ENCODE measurements at places on chromosomes 12 and 14.

GRCh38 chr14:87971010-87971409 lies 22.0 kb downstream of the GALC start:
- DNase-seq, result no peak

GRCh38 chr12:26692407-26692806 lies 140.6 kb downstream of the ITPR2 start:
- DNase-seq, result no peak

DNA sequence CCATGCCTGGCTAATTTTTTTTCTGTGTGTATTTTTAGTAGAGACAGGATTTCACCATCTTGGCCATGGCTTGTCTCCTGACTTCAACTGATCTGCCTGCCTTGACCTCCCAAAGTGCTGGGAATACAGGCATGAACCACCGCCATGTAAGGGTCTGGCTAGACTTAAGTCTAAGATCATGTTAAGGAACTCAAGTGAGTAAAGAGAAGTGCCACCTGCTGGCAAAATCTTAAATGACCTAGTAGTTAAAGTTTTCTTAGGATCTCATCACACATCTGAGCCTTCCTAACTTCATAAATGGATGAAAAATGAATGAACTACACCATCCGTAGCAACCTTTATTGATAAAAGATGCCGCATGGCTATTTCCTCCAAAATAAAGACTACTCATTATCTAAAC lies 1.7 kb upstream of the C12orf56 start:
- DNase-seq, result peak; percentile 70

- peak; percentile 41 for DNase-seq
These were observed 134.2 kb downstream of the SMOC1 start for GRCh38 chr14:70013271-70013873.

DNA sequence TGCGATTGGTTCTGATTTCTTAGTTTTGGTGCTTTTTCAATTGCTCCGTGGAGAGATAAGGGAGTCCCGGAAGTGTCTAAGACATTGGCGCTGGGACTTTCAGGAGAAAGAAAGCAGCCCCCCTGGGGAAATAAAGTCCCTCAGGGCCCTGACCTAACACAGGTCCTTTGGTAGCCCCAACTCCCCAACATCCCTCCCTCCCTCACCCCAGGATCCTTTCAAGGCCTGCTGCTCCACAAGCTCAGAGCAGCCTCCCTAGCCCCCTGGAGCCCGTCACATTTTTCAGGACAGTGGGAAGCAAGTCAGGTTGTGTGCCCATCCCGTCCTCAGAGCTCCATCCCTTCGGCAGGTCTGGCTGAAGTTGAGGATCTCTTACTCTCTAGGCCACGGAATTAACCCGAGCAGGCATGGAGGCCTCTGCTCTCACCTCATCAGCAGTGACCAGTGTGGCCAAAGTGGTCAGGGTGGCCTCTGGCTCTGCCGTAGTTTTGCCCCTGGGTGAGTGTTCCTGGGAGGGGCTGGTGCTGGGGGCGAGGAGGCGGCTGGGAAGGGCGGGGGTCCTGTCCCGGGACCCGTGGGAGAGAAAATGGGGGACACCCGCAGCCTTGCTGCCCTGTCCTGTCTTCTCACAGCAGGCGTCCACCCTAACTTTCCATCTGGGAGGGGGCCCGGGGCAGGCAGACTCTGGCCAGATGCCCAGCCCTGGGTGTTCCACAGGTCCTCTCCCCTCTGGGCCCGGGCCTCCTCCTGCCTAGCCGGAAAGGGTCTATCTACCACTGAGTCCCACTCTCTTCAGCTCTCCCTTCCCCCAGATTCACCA lies 950 bp downstream of the IFI27 start:
- no peak for DNase-seq

DNA sequence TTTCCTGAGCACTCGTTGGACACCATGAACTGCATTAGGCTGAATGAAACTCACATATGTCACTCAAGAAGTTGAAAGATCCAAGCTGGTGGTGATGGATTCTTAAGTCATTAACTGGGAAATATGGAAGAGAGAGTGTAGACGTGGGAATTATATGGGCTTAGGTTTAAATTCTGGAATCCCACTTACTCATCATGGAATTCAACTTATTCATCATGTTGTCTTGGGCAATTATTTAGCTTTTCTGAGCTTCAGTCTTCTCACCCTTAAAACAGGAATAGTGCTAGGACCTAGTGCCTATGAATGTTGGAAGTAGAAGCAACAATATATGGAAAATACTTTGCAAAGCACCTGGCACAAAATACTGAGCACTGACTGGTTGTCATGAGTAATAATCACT lies 292.4 kb upstream of the TBX3 start:
- no peak for DNase-seq

DNA sequence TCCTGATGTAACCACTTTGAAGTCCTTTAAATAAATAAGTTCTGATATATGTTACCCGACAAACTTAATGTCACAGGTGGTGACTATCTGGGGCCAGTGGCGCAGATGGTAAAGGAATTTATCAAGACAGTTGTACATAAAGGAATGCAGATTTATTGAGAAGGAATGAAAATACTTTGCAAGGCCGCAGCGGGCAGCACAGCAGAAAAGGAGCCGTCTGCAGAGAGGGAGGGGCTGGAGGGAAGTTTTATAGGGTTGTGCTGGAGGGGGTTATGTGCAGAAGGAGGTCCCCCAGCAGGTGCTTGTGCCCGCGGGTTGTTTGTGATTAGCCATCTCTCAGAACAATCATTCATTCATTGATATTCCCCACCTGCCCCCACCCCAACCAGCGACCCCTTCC lies 17.4 kb downstream of the GPRC5D start:
- no peak for DNase-seq

- no peak for DNase-seq
These were observed 132.8 kb downstream of the VRK1 start for GRCh38 chr14:96929950-96930349.

- no peak for DNase-seq
These were observed 115.6 kb downstream of the LRIG3 start for GRCh38 chr12:58804749-58805148.

DNA sequence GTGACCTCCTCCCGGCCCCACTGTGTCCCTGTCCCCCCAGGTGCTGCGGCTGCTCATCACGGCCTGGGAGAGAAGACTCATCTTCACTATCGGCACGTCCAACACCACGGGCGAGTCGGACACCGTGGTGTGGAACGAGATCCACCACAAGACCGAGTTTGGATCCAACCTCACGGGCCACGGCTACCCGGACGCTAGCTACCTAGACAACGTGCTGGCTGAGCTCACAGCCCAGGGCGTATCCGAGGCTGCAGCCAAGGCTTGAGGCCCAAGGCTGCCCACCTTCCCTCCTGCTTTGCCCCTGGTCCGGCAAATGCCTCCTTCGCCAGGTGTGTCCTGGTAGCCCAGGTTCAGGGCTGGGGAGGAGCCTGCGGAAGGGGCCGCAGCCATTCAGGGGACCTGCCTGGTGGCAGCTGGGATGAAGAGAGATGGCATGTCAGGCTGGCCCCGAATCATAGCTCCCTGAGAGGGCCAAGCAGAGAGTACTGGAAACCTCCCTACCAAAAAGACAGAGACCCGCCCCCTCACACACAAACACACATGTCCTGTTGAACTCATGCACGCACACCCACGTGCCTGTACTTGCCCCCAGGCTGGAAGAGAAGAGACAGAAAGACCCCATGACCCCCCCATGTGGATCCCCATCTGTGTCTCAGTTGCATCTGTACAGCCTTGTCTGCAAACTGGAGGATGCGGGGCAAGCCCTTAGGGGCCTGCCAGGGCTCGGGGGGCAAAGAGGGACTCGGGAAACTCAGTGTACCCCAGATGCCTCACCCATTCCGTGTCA lies 38.7 kb downstream of the RASAL1 start:
- DNase-seq, result no peak

DNA sequence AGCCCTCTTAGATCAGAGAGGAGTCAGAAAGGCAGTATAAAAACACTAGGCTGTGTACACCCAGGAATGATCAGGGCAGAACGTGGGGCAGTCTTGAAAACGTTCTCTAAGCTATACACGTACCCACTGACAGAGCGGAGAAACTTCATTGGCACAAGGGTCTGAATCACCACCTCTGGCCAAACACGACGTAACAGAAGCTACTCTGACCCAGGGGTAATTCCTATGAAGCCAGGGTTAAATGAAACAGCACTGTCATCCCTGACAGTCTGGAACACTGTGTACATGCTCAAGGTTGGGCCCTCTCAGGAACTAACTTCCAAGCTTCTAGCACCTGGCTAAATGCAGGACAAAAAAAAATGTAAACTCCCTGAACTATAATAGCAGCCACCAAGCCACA lies 38.4 kb downstream of the PARP11 start:
- no peak for DNase-seq

DNA sequence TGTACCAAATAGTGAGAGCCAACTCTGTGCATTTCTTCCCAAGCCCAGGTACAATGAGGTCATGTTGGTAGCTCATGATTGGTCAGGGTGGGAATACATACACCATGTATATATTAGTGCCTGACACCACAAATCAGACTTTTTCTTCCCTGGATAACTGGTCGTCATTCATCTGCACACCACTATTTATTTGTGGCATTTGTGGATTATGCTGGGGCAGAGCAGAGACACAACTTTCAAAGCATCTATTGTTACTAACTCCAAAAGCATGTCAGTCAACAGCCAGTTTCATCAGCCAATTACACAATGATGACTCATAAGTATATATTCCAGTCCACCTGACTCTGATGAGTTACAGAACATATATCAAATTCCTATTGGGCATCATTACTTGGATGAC lies 181.7 kb downstream of the ADAMTS20 start:
- DNase-seq, result no peak

DNA sequence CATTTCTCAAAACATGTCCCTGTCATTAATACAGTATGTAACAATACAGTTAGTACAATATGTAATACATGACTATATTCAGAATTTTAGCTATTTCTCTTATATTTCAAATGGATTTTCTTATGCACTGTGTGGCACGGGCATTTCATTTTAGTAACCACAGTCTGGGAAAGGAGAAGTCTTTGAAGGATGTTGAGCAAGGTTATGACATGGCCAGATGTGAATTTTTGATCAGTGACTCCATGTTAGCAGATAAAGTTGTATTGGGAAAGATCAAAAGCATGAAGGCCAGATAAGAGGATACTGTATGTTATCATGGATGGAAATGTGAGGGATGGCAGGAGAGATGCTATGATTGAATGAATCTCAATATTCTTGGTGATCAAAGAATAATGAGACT lies 285.2 kb downstream of the NAV3 start:
- DNase-seq, result no peak

GRCh38 chr12:76726626-76727025 lies 37.3 kb upstream of the ZDHHC17 start:
- DNase-seq, result no peak

DNA sequence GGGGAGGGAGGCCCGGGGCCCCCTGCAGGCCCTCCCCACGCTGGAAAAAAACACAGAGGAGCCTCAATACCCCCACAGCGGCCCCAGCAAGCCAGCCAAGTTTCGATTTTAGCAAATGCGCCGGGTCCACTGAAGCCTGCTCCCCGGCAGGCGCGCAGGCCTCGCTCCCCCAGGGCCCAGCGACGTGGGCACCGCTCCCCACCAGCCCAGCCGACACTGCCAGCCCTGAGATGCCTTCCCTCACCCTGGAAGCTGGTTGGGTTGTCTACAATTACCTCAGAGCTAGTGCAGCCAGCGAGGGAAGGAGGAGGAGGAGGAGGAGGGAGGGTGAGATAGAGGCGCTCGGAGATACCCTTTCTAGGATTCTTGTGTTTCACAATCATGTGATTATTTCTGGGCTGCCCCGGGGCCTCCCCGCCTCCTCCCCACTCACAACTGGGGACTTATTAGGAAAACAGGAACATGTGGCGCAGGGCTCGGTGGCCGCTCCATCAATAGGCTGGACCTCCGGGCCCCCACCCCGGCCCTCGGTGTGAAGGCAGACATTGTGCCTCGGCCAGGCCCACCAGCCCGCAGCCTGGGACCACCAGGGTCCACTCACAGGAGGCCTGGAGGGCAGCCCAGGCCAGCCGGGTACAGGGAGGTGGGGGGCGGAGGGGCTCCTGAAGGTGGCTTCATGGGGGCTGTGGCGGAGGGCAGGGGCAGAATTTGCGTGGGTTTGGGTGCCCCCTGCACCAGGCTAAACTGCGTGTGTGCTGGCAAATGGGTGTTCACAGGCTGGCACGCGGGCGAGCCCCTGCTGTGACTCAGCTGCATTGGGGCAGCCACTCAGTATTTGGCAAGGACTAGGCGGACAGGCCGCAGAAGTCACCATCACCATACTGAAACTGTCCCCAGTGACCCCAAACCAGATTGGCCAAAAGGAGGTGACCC lies 109.9 kb downstream of the NCOR2 start:
- DNase-seq, result peak; percentile 85

- DNase-seq, result no peak
These were observed 22.0 kb downstream of the PRPF40B start for GRCh38 chr12:49645146-49646039.

DNA sequence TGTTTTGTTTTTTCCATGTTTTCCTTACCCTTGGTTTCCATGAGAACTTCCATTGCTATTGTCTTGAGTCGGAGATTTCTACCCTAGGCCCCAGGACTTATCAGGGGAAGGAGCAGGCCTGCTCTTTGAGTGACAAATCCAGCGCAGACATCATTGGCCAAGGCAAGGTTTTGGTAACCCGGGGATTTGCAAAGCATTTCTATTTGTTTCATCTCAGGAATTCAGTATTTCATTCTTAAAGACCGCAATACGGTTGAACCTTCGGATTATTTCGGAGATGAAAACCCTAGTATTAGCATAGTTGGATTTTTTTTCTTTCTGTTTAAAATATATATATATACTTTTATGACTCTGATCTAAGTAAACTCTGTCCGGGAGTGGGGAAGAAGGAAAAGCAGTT lies 62.0 kb downstream of the TMEM132C start:
- DNase-seq, result no peak

DNA sequence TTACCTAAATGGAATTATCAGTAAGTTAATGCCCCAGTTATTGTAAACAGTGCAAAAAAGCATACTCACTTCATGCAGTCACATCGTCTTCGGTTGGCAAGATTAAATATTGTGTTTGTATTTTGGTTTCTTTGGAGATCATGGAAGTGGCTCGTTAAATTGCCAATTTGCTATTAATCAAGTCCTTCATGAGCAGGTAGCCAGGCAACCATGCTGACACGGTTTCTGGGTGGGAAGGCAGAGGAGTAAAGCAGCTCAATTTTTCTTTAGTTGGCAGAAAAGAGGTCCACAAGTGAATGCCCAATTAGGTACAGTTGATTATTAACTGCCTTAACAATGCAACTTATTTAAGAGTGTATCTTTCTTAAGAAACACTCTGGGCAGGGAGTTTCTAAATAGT lies 43.9 kb downstream of the PPP4R3A start:
- DNase-seq, result no peak

DNA sequence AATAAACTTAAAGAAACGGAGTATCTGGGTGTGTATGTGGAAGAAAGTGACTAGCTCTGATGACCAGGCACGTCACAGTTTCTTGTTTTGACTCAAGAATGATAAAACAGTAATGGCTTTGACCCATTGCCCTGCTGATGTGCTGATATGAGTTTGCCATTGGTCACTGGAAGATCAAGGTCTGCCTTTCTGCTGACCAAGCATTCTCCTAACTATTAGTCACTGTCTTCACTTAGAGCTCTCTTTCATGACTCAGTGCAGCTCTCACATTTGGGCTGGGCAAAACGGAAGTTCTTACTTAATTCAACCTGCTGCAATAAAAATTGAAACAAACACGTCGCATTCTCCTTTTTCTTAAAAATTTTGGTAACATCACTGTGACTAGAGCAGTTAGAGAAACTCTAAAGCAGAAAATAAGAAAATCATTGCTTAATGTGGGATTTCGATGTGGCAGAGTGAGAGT lies 366.7 kb downstream of the BTG1 start:
- no peak for DNase-seq

GRCh38 chr12:92055877-92056276 lies 89.8 kb downstream of the BTG1 start:
- no peak for DNase-seq
